ENCODE measurements at places on chromosomes 2 and 18.
A peak's percentile ranks its signal among the peaks of the same experiment; 100 is the strongest.

DNA sequence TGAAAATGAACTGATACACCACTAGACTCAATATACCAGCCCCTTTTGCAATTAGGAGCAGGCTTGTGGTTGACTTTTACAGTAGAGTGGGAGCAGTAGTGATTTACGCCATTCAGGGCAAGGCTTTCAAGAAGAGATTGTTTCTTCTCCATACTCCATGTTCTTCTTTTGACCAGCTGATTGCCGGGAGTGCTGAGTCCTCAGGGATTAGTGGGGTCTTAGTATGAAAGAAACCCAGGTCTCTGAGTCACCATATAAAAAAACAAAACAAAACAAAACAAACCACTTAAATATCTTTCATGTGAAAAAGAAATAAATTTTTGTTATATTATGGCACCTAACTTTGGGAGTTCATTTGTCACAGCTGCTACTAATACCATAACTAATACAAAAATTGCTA is 465.6 kb upstream of the TRIB2 start:
- no peak for DNase-seq

GRCh38 chr18:39449566-39449965 is 1884.0 kb upstream of the CELF4 start:
- DNase-seq = no peak

DNA sequence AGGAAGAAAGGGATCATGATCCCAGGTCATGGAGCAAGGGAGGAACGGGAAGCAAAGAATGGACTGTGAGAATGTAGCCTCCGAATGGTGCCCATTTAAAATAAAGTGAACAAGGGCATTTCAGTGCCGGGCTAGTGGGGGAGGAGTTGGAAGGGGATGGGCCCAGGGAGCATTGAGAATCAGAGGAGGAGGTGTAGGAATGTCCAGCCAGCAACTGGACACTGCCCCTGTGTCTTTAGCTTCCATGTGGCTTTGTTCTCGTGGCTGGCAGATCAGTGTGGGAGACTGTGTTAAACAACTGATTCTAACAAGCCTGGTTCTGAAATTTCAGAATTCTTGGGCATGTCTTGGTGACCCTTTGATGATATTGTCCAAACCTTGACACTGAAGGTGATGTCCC is 1.4 kb upstream of the RNF103 start:
- DNase-seq = no peak

- DNase-seq = no peak
Measured at GRCh38 chr2:150191349-150191748, 296.1 kb downstream of the RND3 start.

- no peak for DNase-seq
Measured at GRCh38 chr2:48695991-48696390, 59.5 kb downstream of the LHCGR start.

GRCh38 chr2:109200616-109201464 is 71.8 kb downstream of the SH3RF3 start:
- no peak for DNase-seq

DNA sequence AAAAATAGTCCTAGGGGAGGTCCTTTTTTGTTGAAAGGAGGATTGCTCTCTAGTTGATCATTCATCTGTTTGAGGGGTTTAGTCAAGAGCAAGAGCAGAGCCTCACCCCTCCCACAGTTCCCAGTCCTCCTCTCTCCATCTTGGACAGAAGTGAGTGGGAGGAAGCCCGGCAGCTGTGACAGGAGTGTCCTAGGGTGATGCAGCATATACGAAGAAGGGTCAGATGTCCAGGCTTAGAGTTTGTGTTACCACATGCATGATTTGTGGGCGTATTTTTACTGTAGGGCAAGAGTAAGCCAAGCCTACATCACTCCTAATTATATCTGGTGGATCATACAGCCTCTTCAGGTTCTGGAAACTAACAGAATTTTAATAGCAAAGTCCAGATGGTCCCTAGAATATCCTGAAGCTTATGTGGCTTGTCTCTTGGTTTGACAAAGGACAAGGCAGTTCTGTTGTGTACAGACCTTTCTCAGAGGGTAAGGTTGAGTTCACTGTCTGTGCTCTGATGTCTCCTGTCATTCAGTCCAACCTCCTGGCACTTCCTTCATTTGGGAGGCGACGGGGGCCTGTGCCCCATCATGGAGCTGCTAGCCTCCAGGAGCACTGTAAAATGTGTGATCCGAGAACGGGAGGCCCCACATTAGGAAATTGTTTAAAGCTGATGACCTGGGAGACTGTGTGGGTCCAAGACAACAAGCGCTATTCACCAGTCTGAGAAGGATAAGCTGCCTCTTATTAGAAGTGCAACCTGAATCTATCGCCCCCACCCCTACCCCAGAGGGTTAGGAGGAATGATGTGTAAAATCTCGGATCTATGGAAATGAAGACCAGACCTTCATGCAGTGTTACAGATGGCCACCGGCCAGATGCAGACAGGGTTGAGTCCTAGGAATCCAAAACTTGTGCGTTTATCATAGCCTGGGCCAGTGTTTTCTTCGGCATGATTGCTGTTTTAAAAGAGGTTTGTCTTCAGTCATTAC is 6.9 kb downstream of the CEP68 start:
- DNase-seq = no peak

- DNase-seq = no peak
Measured at GRCh38 chr2:53087262-53087873, 680.2 kb upstream of the CHAC2 start.

- no peak for DNase-seq
Measured at GRCh38 chr2:9735335-9735734, 104.5 kb upstream of the YWHAQ start.

- no peak for DNase-seq
Measured at GRCh38 chr2:11773747-11774525, 27.5 kb downstream of the LPIN1 start.

DNA sequence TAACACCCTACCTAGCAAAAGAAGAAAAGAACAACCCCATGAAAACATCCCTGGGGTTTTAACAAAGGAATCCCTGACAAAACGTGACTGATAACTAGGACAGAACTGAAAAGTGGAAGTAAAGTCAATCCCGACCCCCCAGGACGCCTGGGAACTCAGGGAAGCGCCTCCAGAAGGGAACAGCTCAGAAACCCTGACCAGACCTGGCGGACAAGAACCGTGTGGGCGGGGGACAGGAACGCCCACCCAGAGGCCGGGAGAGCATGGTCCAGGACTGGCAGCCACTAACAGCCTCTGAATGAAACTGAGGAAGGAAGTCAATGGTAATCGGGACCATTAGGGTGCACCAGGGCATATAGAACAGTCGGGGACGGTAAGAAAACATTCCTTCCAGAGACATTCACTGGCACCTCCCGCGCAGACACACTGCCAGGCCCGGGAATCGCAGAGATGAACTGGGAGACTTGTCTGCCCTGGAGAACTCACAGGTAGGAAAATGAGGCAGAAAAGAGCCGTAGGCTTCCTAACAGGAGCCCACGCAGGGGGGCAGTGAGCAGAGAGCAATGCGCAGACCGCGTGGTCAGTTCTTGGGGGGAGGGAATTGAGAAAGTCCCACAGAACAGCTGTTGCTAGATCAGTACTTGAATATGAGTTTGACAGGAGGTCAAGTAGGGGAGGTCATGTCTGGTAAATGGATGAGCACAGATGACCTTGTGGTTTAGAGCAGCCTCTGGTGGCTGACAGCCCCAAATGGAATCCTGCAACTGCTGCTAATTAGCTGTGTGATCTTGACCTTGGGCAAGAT is 1.3 kb upstream of the TBC1D8 start:
- peak; percentile 79 for DNase-seq

GRCh38 chr2:81249152-81249551 is 944.6 kb upstream of the LRRTM1 start:
- no peak for DNase-seq

Measured in SHP77 (cell line).